Activated T-helper 17 cell treated with anti-CD3 and anti-CD28 coated beads, Interleukin-2, amount 50 U/mL, for 72 hours (primary cell): ENCODE measurements at places on chromosomes 3 and 15. TPM values are rescaled to one million over a fixed set of nuclear protein-coding genes. Genes with fewer than 3 reads are reported as not detected.

- ATAC-seq = no peak
These were observed 435.3 kb downstream of the TUSC7 start for GRCh38 chr3:117144853-117145252.

DNA sequence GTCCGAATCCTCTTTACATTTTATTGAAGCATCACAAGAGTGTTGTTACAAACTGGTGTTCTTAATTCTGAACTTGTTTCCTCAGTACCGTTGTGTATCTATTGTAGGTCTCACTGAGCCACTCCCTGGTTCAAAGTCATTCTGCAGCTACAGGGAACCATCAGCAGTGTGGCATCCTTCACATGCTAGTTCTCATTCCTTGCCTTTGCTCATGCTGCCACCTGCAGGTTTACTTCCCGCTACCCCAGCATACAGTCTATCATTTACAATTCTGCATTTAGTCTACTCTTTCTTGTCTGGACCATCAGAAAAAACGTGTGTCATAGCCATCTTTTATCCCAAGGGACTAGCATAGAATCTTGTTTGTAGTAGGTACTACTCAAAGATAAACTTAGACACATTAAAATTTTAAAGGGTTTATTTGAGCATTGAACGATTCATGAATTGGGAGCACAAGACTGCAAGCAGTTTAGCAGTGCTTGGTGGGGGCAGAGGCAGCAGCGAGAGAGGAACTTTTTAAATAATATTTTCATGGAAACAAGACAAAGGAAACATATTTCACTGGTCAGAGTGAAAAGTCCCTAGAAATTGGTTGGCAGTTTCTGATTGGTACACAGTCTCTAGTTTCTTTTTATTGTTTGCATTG is 402.1 kb downstream of the CADM2 start:
- no peak for ATAC-seq

DNA sequence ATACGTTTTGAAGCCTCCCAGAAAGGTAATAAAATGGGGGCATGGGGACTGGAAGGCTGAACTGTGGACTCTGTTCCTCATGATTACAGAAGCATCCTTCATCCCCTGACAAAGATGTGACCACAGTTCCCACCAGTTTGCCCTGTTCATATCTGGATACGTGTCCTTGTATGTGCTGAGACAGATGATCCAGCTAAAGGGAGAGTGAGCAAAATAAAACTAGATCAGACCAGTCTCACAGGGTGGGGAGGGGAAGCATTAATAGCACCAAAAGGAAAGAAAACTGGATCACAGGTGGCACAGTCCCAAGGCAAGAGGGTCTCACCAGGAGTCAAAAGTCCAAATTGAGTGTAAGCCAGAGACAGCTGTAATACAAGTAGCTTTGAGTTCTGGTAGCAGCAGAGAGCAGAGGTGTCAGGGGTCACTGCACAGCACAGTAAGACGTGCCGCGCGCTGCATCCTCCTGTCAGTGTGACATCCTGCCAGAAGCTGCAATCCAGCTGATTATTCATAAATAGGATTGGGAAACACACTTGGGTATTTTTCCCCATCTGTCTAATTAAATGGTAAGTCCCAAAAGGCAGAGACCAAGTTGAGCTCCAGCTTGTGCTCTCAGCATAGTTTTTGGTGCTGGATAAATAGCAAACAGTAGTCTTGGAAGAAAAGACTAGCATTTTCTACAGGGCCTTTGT is 560.0 kb upstream of the CFAP20DC start:
- ATAC-seq = no peak

DNA sequence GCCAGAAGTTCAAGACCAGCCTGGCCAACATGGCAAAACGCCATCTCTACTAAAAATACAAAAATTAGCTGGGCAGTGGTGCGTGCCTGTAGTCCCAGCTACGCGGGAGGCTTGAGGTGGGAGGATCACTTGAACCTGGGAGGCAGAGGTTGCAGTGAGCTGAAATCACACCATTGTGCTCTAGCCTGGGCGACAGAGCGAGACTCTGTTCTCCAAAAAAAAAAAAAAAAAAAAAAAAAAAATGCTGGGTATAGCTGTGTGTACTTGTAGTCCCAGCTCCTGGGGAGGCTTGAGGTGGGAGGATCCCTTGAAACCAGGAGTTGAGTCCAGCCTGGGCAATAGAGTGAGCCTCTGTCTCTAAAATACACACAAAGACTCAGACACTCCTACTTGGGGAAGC is 32.0 kb downstream of the PPP1R2 start:
- no peak for ATAC-seq

GCSAM gene
- total RNA-seq = 13.5 TPM

GRCh38 chr15:45166834-45167630 is 20.7 kb downstream of the SHF start:
- ATAC-seq = peak; percentile 85

DNA sequence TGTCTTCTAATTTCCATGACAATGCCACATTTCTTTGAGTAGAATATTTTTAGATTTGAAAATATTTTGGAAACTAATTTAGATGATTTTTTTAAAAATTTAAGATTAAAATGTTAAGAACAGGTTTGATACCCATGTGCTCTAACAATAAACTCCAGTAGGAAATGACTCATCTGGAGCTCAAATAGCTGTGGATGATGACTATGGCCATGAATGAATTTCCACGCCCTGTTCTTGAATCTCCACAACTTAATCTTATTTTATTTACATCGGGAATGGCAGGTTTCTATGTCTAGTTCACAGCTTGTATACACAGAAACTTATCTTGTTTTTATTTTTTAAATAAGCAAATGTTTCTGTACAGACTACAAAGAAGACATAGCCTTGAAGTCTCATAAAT is 726.8 kb downstream of the NAALADL2 start:
- ATAC-seq = no peak
